ENCODE measurements at places on chromosomes 16 and 17.
A peak's percentile ranks its signal among the peaks of the same experiment; 100 is the strongest.

DNA sequence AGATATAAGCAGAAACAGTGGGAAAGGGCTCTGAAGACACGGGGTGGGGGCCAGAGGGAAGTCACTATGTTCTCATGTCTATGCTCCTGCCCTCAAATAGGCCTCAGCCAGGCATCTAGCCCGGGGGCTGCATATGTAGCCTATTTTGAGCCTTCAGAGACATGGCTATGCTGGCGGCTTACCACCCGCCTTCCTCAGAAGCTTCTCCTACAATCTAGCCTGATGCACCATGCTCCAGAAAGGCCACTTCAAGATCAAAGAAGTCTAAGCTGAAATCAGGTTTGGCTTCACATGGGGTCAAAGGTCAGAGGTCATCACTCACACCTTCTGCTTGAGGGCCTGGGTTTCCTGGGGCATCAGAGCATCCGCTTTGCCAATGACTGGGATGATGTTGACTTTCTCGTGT, 1.6 kb downstream of the SEPTIN1 start:
- no peak for DNase-seq

- no peak for DNase-seq
Measured at GRCh38 chr17:62816282-62816839, 8.2 kb upstream of the MARCHF10 start.

- DNase-seq: peak; percentile 74
Measured at GRCh38 chr17:67245073-67245693, at the start of gene HELZ. Gene HELZ, minus strand, starts transcription at chr17:67245196. Its CDS starts 26,392 bp downstream, at chr17:67218804.

DNA sequence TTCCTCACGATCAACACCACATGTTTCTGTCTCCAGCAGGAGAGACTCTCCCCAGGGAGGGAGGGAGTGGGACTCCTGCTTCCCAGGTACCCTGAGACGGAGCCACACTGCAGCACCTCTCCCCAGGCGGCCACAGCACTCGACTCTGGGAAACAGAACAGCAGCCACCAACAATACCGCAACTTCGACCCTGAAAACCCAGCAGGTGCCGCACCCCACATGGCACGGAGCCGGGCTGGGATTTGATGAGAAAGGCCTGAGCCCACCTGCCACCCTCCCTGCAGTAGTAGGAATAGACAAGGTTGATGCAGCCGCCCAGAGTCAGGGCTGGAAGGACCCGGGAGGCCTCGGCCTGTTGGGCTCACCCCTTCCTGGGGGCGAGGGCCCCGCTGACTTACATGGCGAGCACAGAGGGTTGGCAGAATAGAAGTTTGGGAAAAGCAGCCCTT, 14.4 kb downstream of the GALNS start:
- DNase-seq: no peak

GRCh38 chr17:9457005-9457404, 118.6 kb downstream of the STX8 start:
- DNase-seq: no peak

GRCh38 chr17:45332989-45333701, 16.3 kb upstream of the MAP3K14 start:
- no peak for DNase-seq

- no peak for DNase-seq
Measured at GRCh38 chr17:68096111-68096510, 60.6 kb downstream of the KPNA2 start.

All from T-helper 2 cell treated with Interferon-gamma antibody and Interleukin-4, amounts not matched to agents 5 μg/mL and 100 μg/mL, for 36 hours (primary cell).